Caudate nucleus (tissue), 63 donors: ENCODE measurements at places on chromosomes 12 and 14.

- DNase-seq, result no peak
These were observed 9.7 kb downstream of the SLC25A47 start for GRCh38 chr14:100332797-100333196.

- peak; percentile 52 for DNase-seq
These were observed 37.3 kb upstream of the EML1 start for GRCh38 chr14:99755629-99756603.

DNA sequence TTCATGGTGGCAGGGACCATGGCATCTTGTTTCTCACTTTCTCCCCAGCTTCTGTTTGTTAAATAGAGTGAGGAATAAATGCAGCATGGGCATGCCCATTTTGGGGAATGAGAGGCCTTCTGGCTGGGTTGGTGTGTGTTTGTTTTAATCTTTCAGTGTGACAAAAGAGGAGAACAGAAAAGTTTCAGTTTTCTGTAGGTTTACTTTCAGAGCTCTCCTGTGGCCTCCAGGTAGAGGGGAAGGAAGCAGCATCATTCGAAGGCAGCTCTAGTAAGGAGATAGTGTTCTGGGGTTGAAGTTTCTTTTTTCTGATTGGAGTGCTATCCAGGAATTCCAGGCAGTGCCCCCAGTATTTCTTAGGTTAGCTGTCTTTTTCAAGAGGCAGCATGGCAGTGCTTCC is 15.3 kb downstream of the MSRB3 start:
- no peak for DNase-seq

DNA sequence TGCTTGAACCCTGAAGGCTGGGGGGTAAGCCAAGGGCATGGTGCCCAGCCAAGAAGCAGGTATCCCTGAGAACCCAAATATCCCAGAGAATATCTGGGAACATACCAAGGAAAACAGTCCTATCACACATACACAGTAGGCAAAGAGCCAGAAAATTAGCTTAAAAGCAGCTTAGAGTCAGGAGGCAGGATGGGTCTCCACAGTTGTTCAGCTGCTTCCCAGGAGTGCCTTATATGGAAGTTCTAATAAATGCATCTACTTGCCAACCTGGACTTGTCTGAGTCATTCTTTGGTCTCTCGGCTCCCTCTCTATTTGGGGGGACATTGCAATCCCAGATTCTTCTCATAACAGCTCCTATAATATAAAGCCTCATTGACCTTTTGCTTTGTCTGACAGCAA is 9.0 kb upstream of the GPR135 start:
- DNase-seq, result no peak

DNA sequence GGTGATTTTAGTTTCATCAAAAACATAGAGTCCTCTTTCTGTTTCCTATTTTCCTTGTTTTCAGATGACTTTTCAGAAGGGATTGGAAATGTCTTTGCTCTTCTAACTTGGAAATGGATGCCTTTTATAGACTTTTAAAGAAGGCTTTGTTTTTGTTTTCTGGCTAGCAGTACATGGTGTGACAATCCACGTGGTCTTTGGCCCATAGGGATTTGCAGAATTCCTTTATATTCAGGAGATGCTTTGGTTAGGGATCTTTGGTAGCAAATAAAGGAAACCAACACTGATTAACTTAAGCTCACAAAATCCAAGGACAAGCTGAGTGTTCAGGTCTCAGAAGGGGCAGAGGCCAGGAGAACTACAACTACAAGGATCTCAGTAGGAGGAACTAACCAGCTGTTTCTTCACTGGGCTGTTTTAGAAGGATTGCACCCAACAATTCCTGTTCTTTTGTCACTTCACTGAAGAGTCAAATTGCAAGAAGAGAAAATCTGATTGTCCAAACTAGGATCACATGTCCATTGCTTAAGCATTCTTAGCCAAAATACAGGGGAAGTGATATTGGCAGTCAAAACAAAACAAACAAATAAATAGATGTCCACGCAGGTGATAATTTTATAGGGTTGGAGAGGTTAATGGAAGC is 58.6 kb upstream of the MANSC4 start:
- DNase-seq, result no peak

DNA sequence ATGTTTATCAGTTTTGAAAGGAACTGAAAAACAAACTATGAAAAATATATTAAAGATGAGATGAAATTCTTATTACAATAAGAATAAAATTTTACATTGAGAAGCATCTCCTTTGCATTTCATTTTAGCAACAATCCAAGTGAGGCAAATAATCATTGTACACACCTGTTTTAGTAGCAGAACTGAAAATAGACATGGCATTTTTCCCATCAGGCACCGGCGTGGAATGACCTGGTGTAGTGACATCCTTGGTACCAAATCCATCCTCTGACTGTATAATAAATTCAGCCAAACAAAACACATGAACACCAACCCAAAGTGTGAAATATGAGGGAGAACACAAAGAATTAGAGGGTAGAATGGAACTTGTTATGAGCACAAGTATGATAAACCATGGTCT is 271.4 kb downstream of the MED13L start:
- DNase-seq, result no peak

DNA sequence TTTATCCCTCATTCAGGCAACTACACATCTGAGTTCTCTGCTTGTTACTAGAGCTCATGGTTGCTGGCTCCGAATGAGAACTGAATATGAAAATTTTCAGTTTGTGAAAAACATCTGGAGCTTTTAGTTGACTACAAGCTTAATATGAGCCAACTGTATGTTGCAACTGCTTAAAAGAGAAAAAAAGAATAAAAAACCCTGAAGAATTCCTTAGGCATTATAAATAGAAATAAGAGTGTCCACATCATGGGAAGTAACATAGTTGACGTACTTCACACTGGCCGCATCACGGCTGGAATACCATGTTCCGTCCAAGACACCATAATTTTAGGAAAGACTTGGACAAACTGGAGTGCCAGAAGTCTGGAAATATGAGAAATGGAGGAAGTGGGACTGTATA is 57.9 kb downstream of the PDE3A start:
- DNase-seq, result no peak

- no peak for DNase-seq
These were observed 87.3 kb downstream of the PHLDA1 start for GRCh38 chr12:75944097-75944904.

- no peak for DNase-seq
These were observed 92.2 kb downstream of the NT5DC3 start for GRCh38 chr12:103748875-103749274.

DNA sequence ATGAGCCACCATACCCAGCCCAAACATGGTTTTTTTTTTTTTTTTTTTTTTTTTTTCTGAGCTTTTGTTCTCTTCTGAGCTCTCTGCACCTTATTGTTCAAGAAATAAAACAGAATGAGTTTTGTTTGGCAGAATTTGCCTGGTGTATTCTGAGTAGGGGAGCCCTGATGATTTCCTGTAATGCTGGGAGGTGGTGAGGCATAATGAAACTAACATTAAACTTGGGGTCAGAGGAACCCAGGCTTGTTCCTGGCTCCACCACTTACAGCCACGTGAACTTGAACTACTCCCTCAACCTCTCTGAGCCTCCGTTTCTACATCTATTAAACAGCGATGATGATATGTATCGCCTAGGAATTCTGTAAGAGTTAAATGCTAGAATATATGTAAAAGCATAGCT is 276.3 kb upstream of the CRY1 start:
- DNase-seq, result no peak

DNA sequence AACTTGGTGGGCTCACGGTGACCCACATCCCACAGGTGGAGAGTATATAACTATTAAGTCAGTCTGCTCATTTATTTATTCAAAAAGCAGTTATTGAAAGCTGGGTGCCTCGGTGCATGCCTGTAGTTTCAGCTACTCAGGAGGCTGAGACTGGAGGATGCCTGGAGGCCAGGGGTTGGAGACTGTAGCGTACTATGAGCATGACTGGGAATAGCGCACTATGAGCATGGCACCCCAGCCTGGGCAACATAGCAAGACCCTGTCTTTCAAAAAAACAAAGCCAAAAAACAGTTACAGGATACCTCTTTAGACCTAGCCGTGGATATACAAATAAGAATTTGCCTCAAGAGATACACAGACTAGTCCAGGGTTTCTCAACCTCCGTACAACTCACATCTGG is 139.8 kb downstream of the ZFP36L1 start:
- DNase-seq, result no peak

GRCh38 chr14:81127785-81128184 is 93.0 kb downstream of the GTF2A1 start:
- DNase-seq, result no peak

GRCh38 chr12:26496170-26496569 is 300.8 kb downstream of the SSPN start:
- no peak for DNase-seq

GRCh38 chr12:54407183-54407905 is 11.7 kb downstream of the ITGA5 start:
- DNase-seq, result no peak

- no peak for DNase-seq
These were observed 12.5 kb downstream of the AHSA1 start for GRCh38 chr14:77470224-77470870.
